ENCODE measurements at places on chromosomes 3 and 15.
A peak's percentile ranks its signal among the peaks of the same experiment; 100 is the strongest.

DNA sequence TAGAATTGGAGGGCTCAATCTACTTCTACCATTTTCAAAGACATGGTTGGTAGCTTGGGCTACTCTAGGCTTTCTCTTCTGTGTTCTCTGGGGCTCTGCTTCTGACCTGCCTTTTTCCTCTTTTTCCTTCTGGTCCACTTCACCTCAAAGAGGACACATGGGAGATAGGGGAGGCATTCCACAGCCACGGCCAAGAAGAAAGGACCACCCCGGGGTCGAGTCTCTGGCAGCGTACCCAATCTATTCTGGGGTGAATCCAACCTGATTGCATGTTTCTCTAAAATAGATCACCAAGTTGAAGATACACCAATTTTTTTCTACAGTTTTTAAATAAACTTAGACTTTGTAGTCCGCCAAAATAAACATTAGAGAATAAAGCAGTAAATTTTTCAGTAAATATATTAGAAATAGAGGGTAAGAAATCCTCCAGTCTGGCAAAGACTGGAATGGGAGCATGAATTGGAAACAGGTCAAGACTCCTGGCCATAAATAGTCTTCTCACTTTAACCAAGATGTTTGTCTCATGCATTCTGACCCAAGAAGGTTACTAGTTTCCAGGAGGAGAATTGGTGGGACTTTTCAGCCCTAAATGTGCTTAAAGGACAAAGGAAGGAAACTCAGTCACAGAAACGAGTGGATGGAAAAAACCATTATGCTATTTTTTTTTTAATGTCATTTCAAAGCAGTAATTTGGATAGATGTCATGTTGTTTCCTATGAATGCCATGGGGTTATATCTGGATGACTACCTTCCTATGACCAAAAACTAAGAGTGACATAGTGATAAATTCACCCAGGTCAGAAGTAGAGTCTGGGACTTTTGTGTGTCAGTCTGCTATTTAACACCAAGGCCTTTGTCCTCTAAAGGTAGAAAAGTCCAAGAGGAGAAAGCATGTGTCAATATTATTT, 71.3 kb upstream of the PHLDB2 start:
- DNase-seq = no peak

- DNase-seq = peak; percentile 21
Observed at GRCh38 chr15:55402707-55403106, 5.5 kb downstream of the CCPG1 start.

- peak; percentile 95 for DNase-seq
Observed at GRCh38 chr15:29670998-29671981, 151.0 kb downstream of the TJP1 start.

DNA sequence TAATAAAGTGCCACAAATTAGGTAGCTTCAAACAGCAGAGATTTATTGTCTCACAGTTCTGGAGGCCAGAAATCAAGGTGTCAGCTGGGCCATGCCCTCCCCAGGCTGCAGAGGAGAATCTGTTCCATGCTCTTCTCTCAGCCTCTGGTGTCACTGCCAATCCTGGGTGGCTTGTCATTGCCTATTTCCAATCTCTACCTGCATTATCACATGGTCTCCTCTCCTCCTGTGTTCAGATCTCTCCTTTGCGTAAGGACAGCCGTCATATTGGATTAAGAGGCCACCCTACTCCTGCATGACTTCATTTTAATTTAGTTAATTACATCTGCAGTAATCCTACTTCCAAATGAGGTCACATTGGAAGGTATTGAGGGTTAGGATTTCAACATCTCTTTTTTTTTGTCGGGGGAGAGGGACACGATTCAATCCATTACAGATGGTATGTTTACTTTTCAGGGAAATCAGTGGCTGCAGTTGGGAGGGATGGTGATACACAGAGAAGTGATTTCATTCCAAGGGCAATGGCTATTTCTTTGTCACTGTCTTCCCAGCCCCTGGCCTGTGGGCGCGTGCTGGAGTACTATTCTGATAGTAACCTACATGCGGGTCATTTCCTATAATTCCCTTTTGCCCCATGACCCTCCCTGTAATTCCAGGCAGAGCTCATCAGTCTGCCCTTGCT, 169.4 kb downstream of the MINAR1 start:
- no peak for DNase-seq

DNA sequence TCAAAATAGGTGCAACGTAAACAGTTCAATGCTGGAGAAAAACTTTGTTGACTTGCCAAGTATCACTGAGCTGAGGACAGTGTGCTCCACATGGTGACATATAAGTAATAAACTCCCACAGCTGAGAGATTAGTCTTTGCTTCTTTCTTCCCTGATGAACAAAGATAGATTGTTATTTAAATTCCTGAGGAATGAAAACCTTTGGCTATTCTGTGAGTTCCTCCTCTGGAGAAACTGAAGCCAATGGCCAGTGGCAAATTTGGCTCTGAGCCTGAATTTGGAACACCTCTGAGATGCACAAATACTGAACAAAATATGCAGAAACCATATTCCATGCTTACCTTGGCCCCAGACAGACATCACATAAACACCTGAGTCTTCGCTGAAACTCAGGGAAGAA, 63.3 kb downstream of the RPL22L1 start:
- DNase-seq = no peak

DNA sequence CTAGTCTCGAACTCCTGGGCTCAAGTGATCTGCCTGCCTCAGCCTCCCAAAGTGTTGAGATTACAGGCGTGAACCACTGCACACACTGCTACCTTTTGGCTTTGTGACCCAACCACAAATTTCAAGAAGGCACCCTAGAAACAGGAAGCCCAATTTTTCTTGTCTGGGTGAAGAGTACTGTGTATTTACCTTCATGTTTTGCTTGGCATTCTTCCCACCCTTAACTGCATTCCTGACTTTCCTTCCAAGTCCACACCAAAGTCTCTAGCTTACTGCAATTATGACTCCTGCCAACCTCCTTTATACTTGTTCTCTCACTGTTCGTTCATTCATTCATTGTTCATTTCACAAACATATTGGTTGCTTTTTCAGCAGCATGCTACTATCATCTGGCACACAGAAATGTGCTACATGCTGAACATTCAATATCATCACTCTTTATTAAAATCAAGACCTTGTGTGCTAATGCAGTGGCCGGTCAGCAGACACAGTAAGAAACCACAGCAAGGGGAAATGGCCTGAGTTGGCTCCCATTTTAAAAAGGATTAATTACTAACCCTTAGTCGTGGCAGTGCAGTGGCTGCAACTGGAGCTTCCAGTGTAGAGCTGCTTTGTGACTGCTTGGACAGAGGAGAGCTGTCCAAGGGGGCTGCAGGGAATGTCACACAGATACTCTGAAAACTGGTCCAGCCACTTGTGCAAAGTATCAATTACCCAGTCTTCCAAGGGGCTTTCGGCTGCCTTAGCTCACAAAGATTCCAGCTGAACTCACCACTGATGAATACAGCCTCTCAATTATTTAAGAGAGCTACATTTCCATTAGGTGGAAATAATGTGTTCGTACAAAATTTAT, 94.0 kb downstream of the ETFA start:
- no peak for DNase-seq

DNA sequence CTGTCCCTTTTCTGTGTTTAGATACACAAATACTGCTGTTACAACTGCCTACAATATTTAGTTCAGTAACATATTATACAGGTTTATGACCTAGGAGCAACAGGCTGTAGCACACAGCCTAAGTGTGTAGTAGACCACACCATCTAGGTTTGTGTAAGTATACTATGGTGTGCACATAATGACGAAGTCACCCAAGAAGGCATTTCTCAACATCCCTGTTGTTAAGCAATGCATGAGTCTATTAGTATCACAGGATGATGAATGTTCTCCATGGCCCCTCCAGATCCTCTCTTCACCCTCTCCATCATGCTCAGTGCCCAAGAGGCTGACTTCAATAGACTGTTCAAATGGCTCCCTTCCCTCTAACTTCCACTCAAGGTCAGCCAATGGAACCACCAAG, 14.6 kb upstream of the SEC62 start:
- DNase-seq = no peak

- no peak for DNase-seq
Observed at GRCh38 chr15:29638781-29639180, 183.5 kb downstream of the TJP1 start.

- no peak for DNase-seq
Observed at GRCh38 chr3:5096336-5097008, 25.6 kb upstream of the ARL8B start.

DNA sequence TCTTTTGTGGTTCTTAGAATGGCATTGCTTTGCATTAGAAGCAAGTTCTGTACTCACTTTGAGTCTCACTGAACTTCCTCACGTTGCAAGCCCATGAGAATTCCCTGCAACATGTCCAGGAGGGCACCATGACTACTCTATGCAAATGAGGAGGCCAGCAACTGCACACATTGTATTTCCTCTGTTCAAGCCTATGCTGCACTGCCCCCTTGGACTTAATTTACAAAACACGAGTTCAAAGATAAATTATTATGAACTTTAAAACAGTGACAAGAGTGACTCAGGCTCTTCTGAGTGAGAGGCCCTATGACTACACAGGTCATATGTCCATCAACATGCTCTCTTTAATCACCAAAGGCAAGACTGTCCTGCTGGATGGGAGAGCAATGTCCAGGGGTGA, 484.2 kb upstream of the ATP11B start:
- DNase-seq = no peak

GRCh38 chr3:1531981-1532380, 439.2 kb downstream of the CNTN6 start:
- no peak for DNase-seq
